Stimulated activated CD8-positive, alpha-beta memory T cell treated with anti-CD3 and anti-CD28 coated beads, Interleukin-7, amount 100 ng/mL, for 24 hours (primary cell): ENCODE measurements at places on chromosomes 3 and 15.
A peak's percentile ranks its signal among the peaks of the same experiment; 100 is the strongest.

GRCh38 chr3:42451116-42451515 is 40.7 kb upstream of the LYZL4 start:
- DNase-seq, result no peak

DNA sequence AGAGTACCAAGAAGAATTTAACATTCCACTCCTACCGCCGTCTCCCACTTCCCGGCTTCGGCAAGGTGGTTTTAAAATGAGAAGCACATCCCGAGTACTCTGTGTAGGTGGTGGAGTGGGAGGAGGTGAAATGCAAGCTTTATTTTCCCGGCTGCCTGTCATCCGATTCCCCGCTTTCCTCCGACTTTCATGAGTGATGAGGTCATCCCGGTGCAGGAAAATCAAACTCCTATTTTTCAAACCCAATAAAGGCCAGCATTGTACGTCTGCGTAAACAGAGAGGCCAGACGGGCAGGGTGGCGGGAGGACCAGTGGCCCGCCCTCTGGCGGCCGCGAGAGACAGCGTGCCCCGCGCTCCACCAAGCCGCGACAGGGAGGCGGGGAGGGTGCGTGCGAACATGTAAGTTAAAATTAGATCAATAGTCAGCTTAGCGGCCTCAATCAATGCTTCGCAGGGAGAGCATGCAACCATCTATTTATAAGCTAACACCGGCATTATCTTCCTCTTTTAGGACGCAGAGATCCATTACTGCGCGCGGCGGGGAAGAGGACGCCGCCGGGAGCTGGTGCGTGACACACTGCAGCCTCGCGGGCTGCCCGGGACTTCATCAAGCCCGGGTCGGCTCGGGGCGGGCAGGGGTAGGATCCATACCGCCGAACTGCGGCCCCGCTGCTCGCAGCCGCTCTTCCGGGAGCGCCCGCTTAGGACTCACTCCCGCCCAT is 163.3 kb downstream of the CD47 start:
- peak; percentile 47 for DNase-seq

DNA sequence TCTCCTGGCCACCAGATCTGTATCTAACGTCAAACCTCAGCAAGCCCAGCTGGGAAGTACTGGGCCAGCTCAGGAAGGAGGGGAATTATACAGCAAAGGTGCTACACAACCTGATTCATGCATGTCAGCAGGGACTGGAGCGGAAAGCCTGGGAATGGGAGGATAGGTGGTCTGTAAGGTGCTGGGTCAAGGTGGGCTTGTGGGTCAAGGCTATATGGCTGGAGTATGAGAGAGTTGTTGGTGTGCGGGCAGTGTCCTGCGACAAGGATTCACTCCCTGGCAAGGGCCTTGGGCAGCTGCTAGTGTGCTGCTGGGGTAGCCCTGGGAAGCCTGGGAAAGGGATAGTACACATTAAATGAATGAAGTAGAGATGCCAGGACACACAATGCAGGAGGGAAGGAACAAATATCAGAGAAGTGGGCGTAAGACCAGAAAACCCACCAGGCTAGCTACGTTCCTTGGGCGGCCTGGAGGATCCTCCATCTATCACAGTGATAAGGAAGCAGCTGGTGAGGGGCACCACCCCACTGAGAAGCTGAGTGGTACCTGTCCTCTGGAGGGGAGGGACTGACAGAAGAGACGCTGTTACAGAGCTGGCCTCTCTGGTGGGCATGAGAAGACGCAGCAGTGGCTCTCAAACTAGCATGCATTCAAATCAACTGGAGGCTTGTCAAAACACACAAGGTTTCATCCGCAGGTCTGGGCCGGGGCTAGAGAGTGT is 8.5 kb upstream of the SYNM start:
- DNase-seq, result no peak

GRCh38 chr15:85168642-85169173 is 187.1 kb downstream of the PDE8A start:
- peak; percentile 17 for DNase-seq

- no peak for DNase-seq
These were observed 189.9 kb downstream of the TCF12 start for GRCh38 chr15:57108296-57108695.

DNA sequence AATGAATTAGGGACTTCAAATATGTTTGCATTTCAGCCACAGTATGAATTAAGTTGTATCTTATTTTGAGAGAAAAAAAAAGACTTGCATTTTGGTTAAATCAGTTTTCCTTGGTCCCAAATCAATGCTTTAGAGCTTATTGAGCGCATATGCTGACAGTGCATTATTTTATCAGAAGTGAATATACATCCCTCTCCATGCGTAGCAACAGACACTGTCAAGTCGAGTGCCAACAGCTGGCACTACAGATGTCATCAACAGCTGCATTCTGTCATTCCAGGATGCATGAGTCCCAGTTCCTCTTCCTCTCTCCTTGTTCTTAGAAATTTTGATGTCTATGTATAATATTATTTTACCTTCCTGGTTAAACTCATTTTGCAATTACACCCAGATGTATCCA is 156.1 kb upstream of the FOXB1 start:
- no peak for DNase-seq

GRCh38 chr3:11430624-11431023 is 158.4 kb downstream of the ATG7 start:
- DNase-seq, result no peak

DNA sequence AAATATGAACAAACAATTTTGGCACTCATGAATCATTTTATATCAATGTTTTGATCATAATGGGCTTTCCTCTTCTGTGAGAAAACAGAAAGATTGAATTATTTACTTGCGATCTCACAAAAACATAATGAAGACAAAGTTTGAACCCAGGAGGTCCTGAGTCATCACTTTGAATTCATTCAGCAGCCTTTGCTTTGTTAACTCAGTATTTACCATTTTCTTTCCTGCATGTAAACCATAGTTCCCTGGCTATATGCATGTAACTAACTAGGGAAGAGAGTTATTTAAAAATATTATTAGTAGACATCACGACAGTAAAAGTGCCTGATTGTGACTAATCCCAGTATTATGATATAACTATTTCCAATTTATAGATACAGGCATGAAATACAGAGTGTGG is 1026.2 kb downstream of the PLOD2 start:
- no peak for DNase-seq

GRCh38 chr3:138113326-138113725 is 2.1 kb downstream of the DZIP1L start:
- DNase-seq, result no peak

GRCh38 chr3:53809764-53810400 is 36.3 kb downstream of the CHDH start:
- no peak for DNase-seq

DNA sequence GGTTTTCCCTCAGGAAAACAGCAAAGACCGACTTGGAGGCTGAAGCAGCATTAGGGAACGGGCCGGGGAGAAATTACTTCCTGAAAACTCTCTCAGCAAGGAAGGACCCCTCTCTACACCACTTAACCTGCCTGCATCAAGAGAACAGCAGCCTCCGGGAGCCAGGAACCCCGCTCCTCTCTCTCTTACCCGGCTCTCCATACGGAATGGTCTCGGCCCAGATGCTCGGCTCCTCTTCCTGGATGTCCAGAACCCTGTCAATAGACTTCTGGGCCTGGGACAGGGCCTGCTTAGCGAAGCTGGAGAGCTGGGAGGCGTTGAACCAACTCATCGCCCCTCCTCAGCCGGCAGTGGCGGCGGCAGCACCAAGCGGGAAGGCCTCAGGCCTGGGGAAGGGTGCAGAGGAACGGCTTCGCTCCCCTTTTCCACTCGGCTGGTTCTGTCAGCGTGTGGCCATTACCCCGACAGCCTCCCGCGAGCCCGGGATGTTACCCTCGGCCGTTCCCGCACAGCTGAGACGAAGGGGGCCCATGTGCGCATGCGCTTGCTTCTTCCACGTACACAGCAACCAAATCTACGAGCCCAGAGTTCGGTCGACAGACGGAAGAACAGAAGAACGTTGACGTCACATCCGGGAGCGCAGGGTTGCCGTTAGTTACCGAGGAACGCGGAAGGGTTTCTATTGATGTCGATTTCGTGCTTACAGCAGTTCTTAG is at the start of gene TMF1:
TSS of gene TMF1 (minus strand) at position 578 of the 716 bp plus-strand sequence. CDS start at position 331, 247 bp downstream.
- peak; percentile 97 for DNase-seq

GRCh38 chr3:134640872-134641470 is 9.9 kb downstream of the KY start:
- no peak for DNase-seq

GRCh38 chr15:29672923-29673809 is 149.1 kb downstream of the TJP1 start:
- DNase-seq, result no peak

DNA sequence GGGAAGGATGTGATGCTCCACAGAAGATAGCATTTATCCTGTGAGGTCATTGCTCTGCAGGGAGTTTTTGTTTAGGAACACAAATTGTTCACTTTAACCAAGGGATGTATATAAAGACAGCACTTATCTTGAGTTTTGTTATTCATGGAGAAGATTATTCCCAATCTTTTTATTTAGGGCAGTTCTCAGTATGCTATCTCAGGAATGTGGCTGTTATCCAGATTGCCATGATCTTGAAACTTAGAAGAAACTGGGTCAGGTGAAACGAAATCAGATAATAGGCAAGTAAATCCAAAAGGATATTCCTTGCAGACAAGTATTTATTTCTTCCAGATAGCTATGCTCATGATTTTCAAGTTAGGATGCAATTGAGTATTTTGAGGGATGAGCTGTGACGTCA is 19.3 kb upstream of the TMEM42 start:
- DNase-seq, result no peak

DNA sequence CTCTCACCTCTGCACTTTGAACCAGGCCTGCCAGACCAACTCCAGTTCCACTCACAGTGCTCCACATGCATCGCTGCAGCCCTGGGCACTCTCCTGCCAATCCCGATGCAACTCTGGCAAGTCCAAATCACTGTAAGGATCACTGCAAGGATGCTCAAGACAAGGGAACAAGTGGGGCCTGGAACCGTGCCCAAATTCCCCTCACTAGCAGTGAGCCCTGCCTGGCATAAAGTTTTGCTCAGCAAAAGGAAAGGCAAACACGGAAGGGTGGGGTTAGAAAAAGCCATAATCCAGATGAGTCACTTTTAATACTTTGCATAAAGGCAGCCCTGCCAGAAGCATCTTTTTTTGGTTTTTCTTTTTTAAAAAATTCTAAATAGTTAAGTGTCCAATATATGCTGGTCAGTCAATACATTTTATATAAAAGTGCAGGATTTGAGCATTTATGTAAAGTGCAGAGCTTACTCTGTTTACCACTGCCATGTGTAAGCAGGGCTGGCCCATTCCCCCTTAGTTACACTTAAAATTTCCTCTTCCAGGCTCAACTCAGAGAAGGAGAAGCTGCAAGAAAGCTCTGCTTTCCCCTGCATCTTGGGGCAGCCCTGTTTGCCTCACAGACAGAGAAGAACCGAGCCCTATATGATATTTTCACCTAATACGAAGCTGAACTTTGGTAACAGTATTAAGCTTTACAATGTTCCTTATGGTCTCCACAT is 102.2 kb downstream of the CD47 start:
- DNase-seq, result no peak

- no peak for DNase-seq
These were observed 13.9 kb downstream of the ILDR1 start for GRCh38 chr3:122008166-122008565.

DNA sequence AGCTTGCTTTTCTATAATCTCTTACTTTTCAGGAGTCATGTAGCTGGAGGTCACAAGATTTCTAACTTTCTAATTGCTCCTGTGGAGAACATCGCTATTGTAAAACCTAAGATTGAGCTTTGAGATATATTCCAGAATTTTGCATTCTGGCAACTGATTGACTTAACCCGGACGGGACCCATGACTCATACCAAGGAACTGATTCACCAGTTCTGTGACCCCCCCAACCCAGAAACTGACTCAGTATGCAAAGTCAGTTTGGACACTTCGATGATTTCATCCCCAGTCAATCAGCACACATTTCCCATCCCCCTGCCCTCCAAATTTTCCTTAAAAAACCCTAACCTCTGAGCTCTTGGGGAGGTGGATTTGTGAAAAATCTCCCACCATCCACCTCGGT is 396.5 kb upstream of the GBE1 start:
- no peak for DNase-seq

DNA sequence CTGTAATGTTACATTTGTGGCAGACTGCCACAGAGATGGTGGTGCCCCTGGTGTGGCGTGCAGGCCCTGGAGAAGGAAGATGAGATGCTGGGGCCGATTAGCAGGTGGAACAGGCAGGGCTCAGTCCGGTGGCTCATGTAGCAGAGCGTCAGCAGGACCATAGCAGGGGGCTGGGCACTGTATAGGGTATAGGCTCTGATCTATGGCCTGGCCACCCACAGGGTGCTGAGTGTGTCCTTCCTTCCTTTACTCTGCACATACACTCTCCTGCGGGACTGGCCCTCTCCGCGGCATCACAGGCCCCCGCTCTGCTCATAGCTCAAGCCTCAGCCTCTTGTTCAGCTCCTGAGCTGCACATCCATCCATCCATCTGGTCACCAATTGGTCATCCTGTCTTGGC is 143.6 kb downstream of the OPA1 start:
- DNase-seq, result no peak

GRCh38 chr3:195207731-195208130 is 63.2 kb downstream of the XXYLT1 start:
- no peak for DNase-seq

DNA sequence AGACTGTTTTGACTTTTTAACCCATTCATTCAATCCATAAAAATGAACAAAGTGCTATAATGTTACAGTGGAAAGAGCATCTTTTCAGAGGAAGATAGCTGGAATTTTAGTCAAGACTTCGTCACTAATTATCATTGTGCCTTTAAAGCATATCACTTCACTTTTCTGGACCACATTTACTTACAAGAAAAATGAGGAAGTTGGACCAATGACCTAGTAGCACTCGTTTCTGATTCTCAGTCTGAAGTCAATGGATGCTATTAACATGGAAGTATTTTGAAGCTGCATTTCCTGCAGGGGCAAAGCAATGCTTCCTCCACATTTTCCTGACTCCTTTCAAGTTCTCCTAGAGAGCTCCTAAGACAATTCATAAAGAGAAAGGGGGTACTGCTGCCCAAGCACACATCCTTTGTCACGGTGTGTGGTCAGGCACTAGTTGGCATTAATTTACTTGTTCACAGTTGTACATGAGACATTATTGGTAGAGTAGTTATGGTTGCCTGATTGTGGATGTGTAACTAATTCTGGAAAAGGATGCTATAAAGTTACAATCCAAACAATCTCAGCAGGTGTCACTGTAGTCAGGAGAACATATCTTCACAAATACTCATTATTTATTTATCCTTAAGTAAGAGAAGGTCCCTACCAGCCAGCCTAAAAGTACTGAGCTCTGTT is 1049.1 kb downstream of the FHIT start:
- DNase-seq, result no peak

DNA sequence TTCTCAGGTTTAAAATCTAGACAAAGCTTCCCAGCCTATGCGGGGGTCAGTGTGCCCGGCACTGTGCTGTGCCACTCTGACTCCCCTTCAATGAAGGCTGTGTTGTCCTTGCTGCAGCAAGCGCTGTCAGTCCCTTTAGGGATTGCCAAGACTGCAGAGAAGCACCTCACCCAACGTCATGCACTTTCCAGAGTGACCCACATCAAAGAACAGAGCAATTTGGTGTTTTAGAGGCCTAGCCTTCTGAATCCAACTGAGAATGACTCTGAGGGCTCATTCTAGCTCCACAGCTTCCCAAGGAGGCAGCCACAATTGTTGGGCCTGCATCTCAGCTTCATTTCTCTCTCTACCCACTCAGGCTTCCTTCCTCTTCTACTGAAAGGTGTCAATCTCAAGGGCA is 26.4 kb downstream of the SLC9A9 start:
- no peak for DNase-seq

GRCh38 chr15:61034678-61035291 is 194.3 kb downstream of the RORA start:
- DNase-seq, result no peak
